CD8-positive, alpha-beta memory T cell (primary cell): ENCODE measurements at places on chromosomes 11 and 22. TPM values are rescaled to one million over a fixed set of nuclear protein-coding genes. Genes with fewer than 3 reads are reported as not detected.

MS4A4A gene
- 0.20 TPM for total RNA-seq

DNA sequence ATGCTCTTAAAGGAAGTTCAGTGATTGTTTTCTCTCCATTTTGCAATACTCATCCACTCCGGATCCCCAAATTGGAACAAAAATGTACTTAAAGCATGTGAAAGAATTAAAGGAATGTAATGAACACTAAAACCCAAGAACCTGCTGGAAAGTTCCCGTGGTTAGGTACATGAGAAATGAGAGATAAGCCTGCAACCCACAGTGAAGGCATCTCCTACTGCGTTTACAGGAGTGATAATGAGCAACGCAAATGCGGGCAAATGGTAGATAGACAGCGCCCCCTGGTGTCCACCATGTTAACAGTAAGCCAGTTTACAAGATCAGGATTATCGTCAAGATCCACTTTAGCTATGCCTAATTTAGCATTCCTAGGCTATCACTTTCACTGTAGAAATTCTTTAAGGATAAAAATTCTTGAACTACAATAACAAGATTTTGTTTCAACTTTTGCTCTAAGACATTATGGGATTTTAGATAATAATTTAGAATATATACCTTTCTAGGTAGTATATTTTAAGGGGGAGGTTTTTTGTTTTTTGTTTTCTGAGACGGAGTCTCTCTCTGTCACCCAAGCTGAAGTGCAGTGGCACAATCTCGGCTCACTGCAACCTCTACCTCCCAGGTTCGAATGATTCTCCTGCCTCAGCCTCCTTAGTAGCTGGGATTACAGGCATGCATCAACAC, 29.9 kb downstream of the ALG9 start:
- no peak overlapping the region for H3K4me3 ChIP-seq
- H3K27me3 ChIP-seq, result no peaks in the 10 kb centered on the region
- peaks cover 5% of the 10 kb centered on the region for H3K36me3 ChIP-seq

- H3K36me3 ChIP-seq, result no peaks in the 10 kb centered on the region
- no peaks in the 10 kb centered on the region for H3K27me3 ChIP-seq
- no peak within 1 kb of the TSS for H3K27ac ChIP-seq
- DNase-seq, result no peak
These were observed at the start of gene OR51A7 for GRCh38 chr11:4903484-4903883. Gene OR51A7, plus strand, starts transcription at chr11:4903783. Its CDS starts 3,587 bp downstream, at chr11:4907370.

GRCh38 chr11:44711113-44711786, 15.5 kb upstream of the TSPAN18 start:
- no peaks in the 10 kb centered on the region for H3K27me3 ChIP-seq
- peaks cover 10% of the 10 kb centered on the region for H3K4me1 ChIP-seq
- no peaks in the 10 kb centered on the region for H3K36me3 ChIP-seq
- H3K4me3 ChIP-seq, result no peak overlapping the region
- no peak for DNase-seq

OR8G5 gene
- not detected for total RNA-seq

DNA sequence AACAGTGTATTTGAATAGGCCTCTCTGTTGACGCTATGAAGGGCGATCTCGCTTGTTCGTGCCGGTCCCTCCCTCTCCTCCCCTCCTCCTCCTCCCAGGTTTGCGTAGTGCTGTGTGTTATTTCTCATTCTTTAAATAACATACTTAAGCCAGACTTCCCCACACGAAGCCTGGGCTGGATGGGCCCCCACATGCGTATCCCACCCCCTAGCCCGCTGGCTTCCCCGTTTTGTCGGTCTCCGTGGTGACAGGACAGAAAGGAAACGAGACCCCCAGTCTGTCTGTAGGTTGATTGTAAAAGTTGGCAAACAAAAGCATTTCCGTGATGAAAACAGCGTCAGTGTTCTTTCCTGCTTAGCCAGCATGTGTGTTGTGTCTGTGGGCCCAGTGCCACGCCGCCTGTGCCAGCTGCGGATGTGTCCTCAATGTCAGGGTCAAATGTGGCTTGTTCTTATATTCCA, 27.3 kb downstream of the FAM118A start:
- DNase-seq, result peak; percentile 83
- H3K4me3 ChIP-seq, result no peak overlapping the region
- H3K27me3 ChIP-seq, result no peaks in the 10 kb centered on the region
- H3K27ac ChIP-seq, result no peak overlapping the region

DNA sequence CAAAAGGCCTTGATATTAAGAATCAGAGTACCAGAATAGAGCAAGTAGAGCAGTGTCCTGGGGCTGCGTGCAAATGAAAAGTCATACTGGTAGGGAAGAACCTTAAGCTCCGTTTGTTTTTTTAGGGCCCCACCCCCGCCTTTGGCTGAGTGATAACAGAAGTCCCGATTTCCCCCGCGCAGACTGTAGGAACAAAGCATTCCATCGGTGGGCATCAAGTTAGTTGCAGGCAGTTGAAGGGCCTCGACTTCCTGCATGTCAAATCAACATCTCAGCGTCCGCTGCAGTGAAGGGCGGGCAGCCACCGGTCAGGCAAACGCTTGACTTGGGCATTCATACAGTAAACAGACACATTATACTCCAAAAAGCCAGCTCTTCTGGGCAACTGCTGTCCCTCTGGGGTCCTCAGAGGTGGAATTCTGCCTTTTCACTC, 11.7 kb downstream of the LRP4 start:
- H3K4me1 ChIP-seq, result no peaks in the 10 kb centered on the region
- H3K27me3 ChIP-seq, result no peaks in the 10 kb centered on the region
- no peaks in the 10 kb centered on the region for H3K36me3 ChIP-seq
- no peak overlapping the region for H3K27ac ChIP-seq
- DNase-seq, result no peak
- H3K4me3 ChIP-seq, result no peak overlapping the region

UCP3 gene
- 2.9 TPM for total RNA-seq

PHF5A gene
- 120 TPM for total RNA-seq

CLTCL1 gene
- total RNA-seq, result 0.58 TPM

- H3K36me3 ChIP-seq, result no peaks in the 10 kb centered on the region
- no peaks in the 10 kb centered on the region for H3K4me1 ChIP-seq
- no peak for DNase-seq
- no peak overlapping the region for H3K27ac ChIP-seq
- no peak overlapping the region for H3K4me3 ChIP-seq
- no peaks in the 10 kb centered on the region for H3K27me3 ChIP-seq
These were observed 172.9 kb upstream of the DDI1 start for GRCh38 chr11:103863497-103863896.

SPATA19 gene
- not detected for total RNA-seq

GRCh38 chr11:44775366-44775984, 48.7 kb downstream of the TSPAN18 start:
- peak; percentile 40 for DNase-seq
- no peaks in the 10 kb centered on the region for H3K27me3 ChIP-seq
- no peaks in the 10 kb centered on the region for H3K4me1 ChIP-seq
- H3K36me3 ChIP-seq, result no peaks in the 10 kb centered on the region

DNA sequence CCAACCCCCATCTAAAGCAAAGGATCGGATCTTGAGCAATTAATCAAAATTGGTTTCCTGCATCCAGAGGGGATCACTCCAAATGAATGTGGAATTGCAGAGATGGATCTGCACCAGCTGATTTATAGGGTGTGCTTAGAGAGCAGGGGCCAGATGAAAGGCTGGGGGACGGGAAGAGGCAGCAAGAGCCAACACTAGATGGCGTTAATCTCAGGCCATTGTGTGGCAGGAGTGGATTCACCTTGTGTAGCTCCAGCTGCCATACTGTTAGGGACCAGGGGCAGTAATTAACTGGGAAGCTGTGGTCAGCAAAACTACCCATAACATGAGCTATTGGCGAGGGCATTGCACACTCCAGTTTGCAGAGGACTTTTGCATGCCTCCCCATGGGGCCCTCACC, 35.6 kb downstream of the SERPINH1 start:
- no peak overlapping the region for H3K27ac ChIP-seq
- H3K27me3 ChIP-seq, result peaks cover 3% of the 10 kb centered on the region
- H3K4me1 ChIP-seq, result peaks cover 2% of the 10 kb centered on the region
- DNase-seq, result no peak
- H3K4me3 ChIP-seq, result no peak overlapping the region

- no peak overlapping the region for H3K27ac ChIP-seq
- DNase-seq, result no peak
- no peaks in the 10 kb centered on the region for H3K27me3 ChIP-seq
- peaks cover 2% of the 10 kb centered on the region for H3K4me1 ChIP-seq
These were observed 89.3 kb downstream of the BCR start for GRCh38 chr22:23269441-23270211.

TNNI2 gene
- total RNA-seq, result not detected

MS4A12 gene
- not detected for total RNA-seq

DNA sequence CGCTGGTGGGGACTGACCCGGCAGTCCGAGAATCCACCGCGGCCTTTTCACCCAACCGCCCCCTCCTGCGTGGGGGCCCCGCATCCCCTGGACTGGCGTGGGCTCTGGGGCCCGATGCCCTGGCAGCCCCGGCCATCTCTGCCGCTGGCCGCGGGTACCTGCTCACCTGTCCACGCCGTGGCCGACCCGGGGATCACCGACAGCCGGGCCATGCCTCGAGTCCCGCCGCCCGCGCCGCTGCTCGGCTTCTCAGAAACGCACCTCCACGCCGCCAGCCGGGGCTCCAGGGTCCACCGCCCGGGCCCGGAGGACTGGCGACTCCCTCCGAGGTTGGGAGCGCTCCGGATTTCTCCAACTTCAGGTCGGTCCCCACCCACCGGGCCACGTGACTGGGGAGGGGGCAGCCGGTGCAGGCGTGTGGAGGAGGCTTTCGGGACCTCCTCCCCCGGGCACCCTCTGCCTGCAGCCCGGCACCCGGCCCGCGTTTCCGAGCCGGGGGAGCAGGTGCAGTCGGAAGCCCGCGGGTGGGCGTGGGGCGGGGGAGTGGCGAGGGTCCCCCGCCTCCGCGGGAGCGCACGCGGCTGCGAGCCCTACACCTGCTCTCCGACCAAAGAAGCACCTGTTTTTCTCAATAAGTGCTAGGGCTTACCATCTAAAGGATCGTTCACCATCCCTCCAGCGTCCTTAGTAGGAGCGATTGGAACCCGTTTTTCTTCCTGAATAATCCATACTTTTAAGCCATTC, 554 bp upstream of the NRIP3 start:
- H3K27me3 ChIP-seq, result peaks cover 17% of the 10 kb centered on the region
- H3K4me1 ChIP-seq, result peaks cover 12% of the 10 kb centered on the region
- H3K36me3 ChIP-seq, result no peaks in the 10 kb centered on the region
- H3K27ac ChIP-seq, result no peak overlapping the region
- DNase-seq, result peak; percentile 50

GLYAT gene
- total RNA-seq, result not detected

DNA sequence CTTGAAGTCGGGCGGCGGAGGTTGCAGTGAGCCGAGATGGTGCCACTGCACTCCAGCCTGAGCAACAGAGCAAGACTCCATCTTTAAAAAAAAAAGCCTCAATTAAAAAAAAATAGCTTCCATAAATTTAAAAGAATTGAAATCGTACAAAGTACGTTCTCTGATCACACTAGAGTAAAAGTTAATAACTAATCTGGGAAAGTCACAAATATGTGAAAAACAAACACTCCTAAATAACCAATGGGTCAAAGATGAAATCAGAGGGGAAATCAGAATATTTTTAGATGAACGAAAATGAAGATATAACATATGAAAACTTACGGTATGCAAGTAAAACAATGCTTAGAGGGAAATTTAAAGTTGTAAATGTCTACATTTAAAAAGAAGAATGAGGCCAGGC, 19.8 kb downstream of the NEFH start:
- no peak overlapping the region for H3K4me3 ChIP-seq
- no peaks in the 10 kb centered on the region for H3K36me3 ChIP-seq
- no peaks in the 10 kb centered on the region for H3K27me3 ChIP-seq
- H3K4me1 ChIP-seq, result no peaks in the 10 kb centered on the region
- H3K27ac ChIP-seq, result no peak overlapping the region
- no peak for DNase-seq
